Lower leg skin (tissue), 4 donors: ENCODE measurements at places on chromosomes 2 and 18.
A peak's percentile ranks its signal among the peaks of the same experiment; 100 is the strongest.

GRCh38 chr2:219706823-219707281 is 79.4 kb downstream of the SLC4A3 start:
- no peak for DNase-seq

GRCh38 chr2:218832520-218832919 is 917 bp upstream of the PRKAG3 start:
- DNase-seq = peak; percentile 49

DNA sequence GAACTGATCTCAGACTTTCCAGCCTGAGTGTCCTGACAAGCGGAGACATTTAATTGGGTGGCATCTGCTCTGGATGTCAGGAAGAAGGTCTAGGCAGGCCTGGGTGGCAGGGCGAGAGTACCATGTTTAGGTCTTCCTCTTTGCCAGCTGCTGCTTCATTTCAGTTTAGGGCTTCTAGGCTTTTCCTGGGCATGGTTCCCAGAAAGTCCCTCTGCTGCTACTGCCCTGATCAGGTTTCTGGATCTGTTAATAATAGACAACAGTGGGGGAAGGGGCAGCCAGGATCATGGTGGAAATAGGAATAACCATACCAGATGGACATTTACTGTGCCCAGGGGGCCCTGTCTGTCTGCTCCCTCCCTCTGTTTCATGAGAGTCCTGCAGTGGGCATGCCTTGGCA is 2.3 kb upstream of the PLCD4 start:
- no peak for DNase-seq

DNA sequence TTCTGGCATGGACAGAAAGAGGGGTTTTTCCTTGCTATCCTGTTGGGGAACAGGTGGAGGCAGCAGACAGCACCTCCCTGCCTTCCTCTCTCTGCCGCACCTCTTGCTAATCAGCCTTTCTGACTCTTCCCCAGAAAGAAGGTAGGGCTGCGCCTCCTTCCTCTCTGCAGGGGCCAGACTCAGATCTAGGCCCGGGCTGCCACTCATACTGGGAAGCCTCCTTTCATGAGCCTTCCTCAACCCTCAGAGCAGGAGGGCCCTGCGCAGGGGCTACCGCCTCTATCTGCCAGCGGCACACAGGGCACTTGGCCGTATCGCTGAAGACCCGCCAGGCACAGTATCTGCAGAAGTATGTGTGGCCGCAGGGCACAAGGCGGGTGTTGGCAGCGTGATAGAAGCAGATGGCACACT is 7.1 kb downstream of the NEURL3 start:
- DNase-seq = peak; percentile 8
